ENCODE measurements at places on chromosomes 12 and 14.

- DNase-seq, result no peak
Measured at GRCh38 chr12:26247873-26248272, 52.5 kb downstream of the SSPN start.

DNA sequence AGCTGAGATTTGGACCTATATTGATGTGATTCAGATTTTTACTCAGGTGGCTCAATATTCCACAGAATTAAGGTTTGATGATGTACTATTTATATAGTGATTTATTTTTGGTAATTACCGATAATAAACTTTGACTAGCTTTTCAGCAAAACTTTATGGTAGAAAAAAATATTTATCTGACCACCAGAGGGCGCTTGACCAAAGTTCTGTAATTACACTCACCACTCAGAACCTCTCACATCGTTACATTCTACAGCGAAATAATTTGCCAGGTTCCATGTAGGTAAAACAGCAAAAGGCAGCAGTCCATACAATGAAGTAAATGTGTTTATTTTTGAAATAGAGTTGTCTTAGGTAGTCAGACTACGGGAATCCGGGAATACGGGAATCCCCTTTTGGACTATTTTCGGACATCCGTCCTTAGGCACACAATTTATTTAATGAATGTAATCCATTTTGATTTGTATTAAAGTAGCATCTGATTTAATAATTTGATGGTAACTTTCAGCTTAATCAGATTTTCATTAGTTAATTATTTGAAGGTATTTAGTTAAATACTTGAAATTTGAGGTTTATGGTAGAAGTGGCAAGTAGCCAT, 143.0 kb upstream of the DDHD1 start:
- peak; percentile 59 for DNase-seq

DNA sequence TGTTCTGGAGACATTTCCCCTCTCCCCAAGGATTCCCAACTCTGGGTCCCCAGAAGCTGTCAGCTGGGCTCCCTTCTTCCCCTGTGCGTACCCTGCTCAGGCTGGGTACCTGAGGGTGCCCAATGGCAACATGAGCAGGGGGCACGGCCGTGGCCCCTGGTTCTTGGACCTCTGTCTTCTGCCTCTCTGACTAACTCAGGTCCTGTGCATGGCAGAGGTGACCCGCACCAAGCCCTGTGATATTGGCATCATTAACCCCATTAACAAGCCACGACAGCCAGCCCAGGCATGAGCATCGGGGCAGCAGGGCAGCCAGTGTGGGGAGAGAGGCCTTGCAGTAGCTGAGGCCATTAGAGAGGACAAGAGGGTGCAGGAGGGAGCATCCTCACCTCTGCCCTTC, 28.4 kb downstream of the RTL1 start:
- DNase-seq, result no peak

GRCh38 chr12:67447180-67447579, 178.0 kb downstream of the CAND1 start:
- no peak for DNase-seq

- DNase-seq, result peak; percentile 80
Measured at GRCh38 chr14:56129933-56130332, 11.7 kb downstream of the PELI2 start.

DNA sequence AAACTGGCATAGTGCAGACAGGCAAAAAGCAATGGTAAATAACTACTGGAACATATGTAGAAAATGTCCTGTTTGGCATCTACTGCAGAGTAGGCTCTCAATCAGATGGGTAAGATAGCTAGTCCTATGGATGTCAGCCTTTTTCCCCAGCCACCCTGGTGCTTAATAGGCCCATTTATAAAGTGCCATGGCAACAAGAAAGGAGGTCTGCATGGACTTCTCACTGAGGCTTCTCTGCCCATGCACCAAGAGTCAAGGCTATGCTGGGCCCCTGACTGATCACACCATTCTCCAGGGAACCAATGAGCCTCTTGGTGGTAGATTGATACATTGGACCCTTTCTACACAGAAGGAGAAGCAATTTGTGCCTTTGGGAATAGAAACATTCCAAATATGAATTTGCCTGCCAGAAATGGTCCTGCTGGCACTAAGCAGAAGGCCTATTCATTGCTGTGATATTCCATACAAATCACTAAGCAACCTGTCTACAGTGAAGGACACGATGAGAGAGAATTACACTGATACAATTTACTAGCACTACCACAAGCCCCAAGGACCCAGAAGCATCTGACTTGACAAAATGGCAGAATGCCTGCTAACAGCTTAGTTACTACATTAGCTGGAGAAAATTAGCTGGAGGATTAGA, 43.8 kb downstream of the RESF1 start:
- DNase-seq, result no peak

DNA sequence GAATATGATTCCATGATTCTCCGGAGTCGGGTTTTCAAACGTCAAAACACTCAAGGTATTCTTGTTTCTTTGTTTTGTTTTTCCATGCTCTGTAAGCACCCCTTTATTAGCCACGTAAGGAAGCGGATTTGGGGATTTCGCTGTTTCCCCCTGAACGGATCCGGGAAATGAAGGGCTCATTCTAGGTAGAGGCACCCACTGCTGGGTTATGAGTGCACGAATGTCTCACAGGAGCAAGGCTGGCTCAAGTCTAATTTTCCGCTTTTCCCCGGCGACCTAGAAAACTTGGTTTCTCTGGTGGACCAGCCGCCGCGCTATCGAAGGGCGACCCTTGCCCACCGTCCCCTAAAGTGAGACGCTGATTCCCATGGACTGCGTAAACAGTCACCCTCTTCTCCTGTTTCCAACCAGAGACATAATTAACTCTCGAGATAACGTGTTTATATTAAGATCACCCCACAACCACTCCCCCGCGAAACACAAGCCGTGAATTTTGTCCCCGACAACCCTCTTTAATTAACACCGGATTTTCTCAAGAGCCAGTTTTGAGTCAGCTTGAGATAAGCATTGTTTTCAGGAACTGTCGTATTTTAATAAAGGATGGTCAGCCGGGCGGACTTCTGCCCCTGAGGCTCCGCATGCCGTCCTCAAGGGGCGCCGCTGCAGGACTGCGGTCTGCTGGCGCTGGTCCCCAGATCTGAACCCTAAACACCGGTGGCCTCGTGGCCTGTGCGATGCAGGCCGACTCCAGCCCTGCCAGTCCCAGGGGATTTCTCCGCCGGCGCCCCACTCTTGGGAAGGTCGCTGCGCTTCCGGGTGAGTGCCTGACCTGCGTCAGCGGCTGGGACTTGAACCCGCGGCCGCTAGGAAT, 515 bp upstream of the ABCC9 start:
- DNase-seq, result no peak

DNA sequence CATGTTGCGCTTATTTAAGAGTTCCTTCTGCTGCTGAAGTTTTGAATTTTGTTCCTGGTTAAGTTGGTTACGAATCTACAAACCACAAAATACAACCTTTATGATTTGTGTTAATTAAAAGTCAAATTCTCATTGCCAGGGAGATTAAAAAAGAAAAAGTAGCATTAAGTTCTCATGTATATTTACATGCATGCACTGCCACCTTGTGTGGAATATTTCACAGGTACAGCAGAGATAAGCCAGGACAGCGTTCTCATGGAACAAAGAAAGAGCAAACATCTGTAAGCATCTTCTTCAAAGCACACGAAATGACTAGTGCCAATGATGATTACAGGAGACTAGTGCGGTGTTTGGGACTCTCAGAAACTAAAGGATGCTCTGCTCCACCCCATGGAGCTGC, 34.2 kb downstream of the ZFYVE21 start:
- no peak for DNase-seq

GRCh38 chr14:49545071-49545470, 41.1 kb downstream of the RPS29 start:
- no peak for DNase-seq

- DNase-seq, result peak; percentile 63
Measured at GRCh38 chr12:52582971-52583456, 9.4 kb upstream of the KRT74 start.

- no peak for DNase-seq
Measured at GRCh38 chr14:105366386-105367074, 31.8 kb upstream of the TEX22 start.

GRCh38 chr12:14952299-14952921, 9.0 kb downstream of the ARHGDIB start:
- DNase-seq, result peak; percentile 31

DNA sequence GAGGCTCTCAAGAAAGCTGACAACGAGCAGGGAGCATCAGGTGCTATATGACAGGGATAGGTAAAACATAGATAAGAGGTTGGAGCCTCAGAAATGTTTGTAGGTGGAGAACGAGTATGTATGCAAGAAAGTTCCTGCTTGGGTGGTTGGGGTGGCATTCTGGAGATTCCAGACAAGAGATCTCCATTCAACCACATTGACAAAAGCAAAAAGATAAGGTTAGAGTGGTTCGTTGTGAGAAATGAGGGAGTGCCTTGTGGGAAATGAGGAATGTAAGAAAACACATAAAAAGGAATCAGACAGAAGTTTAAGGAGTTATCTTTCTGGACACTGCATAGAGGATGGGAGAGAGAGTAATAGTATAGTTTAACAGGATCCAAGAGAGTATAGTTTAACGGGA, 290.3 kb downstream of the DPF3 start:
- no peak for DNase-seq

DNA sequence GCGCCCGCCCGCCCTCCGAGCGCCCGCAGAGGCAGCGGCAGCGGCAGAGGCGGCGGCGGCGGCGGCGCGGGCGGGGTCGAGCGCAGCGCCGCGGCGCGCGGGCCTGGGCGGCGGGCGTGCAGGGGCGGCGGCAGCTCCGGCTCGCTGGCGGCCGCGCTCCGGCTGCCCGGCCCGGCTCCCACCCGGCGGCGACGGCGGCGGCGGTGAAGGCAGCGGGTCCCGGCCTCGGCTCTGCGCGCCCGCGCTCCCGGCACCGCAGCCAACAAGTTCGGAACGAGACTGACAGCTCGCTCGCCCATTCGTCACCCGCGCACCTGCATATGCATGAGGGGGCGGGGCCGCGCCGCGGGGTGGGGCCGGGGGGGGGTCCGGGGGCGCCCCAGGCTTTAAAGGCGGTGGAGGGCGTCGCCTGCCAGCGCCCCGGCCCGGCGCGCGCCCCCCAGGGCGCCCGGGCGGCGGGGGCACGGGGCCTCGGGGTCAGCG, at the start of gene JAG2:
JAG2 (minus strand) TSS at position 281 of the 483 bp plus-strand sequence. CDS start 356 bp downstream, outside the sequence.
- DNase-seq, result peak; percentile 29

GRCh38 chr14:38366374-38366773, 110.5 kb upstream of the CLEC14A start:
- DNase-seq, result no peak

DNA sequence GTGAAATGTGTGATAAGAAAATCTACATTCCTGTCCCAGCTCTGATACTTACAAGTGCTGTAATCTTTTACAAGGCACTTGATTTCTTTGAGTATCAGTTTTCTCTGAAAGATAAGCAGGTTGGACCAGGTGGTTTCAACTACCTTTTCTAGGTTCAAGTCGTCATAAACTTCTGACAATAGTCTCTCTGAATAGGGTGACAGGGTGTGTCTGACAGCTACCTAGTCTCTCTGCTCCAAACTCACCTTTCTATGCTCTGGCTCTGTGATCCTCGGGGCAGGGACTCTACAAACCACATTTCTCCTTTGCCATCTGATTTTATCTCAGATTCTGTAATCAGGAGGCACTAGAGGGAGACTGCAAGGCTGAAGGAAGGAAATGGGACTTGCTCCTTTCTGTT, 137.7 kb upstream of the SYT1 start:
- DNase-seq, result no peak

- DNase-seq, result no peak
Measured at GRCh38 chr14:77158175-77158881, 16.7 kb upstream of the ZDHHC22 start.

DNA sequence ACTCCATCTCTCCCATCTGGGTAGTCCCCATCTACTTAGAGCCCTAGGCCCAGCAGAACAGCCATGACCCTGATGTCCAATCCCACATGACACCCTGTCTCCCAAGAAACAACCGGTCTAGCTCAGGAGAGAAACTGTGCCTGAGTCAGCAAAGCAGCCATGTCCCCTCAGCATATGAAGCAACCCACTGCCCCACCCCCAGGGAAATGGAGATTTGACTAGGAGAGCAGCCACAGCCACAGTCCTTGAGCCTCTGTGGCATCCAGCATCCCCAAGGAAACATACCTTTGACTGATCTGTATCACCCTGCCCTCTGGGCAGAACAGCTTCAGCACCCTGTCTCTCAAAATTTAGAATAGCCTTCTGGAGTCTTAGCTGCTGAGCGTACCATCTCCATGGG, 641.9 kb upstream of the FBXO33 start:
- no peak for DNase-seq

- no peak for DNase-seq
Measured at GRCh38 chr12:84594157-84594556, 318.4 kb downstream of the SLC6A15 start.

GRCh38 chr14:85572845-85573244, 42.9 kb downstream of the FLRT2 start:
- no peak for DNase-seq

DNA sequence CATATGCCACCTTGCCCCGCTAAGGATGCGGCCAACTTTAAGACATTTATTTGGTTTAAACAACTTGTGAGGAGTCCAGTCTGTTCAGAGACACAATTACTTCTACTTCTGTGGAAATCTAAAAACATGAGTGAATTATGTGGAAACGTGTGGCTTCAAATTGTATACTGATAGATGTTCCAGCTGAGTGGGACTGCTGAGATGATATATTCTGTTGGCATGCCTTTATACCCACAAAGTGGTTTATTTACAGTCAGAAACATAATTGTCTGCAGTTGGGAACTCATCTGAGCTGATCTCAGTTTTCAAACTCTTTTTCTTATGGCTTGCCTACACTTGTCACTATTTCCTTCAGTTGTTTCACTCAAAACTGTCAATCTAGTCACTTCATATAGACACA, 67.8 kb downstream of the FLRT2 start:
- DNase-seq, result no peak

DNA sequence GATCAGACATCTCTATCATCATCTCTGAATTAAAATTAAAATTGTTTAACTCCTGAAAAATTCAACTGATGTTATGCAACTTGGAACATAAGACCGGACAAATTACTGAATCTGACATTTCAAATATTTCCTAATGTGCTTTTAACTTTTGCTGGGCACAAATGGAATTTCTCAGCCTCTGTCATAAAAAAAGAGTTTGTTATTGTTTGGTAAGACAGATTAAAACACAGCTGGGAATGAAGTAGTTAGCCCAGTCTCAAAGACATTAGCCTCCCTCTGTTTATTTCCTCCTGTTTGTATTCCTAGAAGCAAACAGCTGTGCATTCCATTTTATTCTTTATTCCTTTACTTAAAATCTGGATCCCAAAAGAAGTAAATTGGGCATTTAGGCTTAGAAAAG, 29.4 kb downstream of the PLEKHA5 start:
- DNase-seq, result no peak

Data from Kasumi-1 (cell line).